ENCODE measurements at places on chromosomes 4 and X.

DNA sequence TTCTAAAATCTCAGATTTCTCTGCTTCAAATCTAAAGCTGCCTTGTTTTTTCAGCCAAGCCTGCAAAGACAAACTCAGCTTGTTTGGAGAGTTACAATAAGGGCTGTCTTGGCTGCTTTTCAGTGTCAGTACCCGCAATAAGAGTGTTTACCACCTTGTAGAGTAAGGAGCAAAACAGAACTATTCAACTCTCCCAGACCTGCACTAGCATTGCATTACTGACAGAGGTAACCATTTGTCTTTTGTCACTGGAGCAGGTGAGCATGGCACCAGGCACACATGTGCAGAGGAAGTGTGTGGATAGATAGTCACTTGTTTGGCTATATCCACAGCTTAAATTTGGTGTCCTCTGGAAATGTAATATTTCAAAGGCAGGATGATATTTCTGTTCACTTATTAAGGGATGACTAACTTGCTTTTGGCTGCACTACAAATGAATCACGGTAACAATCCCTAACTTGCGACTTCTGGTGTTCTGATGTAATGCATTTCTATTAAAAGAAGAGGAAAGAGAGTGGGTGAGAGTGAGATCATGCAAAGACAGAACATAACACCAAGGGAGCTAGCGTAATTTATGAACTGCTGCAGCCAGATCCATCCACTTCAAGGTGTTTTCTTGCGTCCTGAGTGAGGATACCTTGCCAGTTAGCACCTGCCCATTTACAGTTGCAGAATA, 38.6 kb downstream of the PTCHD1 start:
- no peak for DNase-seq

DNA sequence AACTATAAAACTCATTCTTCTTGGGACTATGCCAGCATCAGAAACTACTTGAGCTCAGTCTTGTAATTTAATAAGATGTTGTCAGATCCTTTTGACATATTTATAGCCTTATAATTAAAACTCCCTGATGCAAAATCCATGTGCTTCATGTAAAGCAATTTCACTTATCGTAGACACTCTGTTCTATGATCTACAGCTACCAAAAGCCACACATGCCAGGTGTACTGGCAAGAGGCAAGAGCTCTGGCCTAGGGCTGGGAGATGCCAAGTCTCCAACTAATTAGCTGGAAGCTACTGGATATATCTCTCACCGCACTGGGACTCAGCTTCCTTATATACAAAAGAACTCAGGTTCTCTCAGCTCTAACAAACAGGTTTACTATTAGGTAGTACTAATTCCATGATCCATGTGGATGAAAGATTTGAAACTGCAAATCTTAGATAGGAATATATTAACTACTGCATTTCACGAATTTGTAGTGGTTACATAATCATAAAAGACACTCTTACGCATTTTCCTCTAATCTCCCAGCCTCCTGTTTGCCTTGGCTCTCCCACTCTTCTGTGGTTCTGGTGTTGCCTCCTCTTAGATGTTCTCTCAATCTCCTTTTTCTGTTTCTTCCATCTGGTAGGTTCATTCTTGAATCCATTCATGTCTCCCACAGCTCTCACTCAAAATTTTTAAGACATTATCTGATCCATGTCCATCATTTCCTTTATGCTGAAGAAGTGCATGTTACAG, 103.0 kb downstream of the HHIP start:
- DNase-seq = no peak

GRCh38 chr4:52633846-52634245, 25.3 kb downstream of the USP46 start:
- DNase-seq = no peak

DNA sequence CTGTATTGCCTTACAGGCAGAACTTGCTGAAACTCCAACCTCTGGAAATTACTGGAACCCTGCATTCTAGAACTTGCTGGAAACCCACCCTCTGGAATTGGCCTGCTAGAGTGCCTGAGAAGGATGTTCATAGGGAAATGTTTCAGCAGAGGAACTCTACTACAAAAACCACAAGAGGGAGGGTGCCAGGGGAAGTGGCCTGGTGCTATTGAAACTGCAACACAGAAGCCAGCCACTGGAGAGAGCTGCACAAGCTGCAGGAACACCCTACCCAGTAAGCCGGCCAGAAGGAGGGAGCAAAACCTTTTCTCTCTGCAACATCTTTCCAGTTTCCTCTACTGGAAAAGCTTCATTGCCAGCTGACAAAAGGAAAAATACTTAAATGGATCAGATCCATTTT, 2.5 kb upstream of the BRWD3 start:
- no peak for DNase-seq

DNA sequence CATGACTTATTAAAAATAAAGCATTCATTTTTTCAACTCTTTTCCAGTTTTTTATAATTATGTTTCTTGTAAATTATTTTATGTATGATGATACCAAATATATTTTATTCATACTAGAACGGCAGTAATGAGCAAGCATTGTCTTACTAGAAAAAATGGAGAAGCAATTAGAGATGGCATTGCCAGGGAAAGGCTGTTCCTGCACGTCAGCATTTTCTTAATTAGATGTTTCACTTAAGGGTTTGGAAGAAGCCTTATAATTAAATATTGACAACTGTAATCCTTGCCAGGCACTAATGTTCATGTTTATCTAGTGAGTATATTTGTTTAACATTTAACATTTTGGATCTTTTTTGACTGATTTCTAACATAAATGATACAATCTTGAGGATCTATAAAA, 16.6 kb downstream of the FAM149A start:
- DNase-seq = no peak

GRCh38 chr4:87035881-87036509, 101.2 kb downstream of the AFF1 start:
- DNase-seq = no peak

DNA sequence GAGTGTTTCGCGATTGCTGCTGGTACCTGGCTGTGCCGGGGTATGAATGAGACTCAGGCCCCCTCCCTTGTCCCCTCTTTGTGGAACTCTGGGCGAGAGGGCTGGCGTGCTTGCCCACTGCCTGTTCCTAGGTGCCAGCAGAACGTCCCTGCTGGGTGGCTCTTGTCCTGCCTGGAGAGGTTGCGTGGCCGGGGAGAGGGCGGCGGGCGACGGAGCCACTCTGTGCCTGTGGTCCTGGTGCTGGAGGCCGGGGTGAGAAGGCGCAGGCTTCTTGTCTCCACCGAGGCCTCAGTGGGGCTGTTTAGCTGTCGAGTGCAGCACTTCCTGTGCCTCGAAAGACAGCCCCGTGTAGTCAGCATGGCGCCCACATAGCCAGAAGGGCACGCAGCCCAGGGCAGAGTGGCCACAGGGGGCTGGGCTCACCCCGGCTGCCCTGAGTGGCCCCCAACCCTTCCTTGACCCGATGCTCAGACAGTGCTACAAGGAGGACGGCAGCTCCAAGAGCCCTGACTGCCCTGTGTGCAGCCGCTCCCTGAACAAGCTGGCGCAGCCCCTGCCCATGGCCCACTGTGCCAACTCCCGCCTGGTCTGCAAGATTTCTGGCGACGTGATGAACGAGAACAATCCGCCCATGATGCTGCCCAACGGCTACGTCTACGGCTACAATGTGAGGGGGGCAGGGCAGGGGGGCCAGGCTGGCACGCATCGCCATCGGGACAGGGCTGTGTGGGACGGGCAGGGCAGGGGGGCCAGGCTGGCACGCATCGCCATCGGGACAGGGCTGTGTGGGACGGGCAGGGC, 8.9 kb upstream of the UVSSA start:
- no peak for DNase-seq

DNA sequence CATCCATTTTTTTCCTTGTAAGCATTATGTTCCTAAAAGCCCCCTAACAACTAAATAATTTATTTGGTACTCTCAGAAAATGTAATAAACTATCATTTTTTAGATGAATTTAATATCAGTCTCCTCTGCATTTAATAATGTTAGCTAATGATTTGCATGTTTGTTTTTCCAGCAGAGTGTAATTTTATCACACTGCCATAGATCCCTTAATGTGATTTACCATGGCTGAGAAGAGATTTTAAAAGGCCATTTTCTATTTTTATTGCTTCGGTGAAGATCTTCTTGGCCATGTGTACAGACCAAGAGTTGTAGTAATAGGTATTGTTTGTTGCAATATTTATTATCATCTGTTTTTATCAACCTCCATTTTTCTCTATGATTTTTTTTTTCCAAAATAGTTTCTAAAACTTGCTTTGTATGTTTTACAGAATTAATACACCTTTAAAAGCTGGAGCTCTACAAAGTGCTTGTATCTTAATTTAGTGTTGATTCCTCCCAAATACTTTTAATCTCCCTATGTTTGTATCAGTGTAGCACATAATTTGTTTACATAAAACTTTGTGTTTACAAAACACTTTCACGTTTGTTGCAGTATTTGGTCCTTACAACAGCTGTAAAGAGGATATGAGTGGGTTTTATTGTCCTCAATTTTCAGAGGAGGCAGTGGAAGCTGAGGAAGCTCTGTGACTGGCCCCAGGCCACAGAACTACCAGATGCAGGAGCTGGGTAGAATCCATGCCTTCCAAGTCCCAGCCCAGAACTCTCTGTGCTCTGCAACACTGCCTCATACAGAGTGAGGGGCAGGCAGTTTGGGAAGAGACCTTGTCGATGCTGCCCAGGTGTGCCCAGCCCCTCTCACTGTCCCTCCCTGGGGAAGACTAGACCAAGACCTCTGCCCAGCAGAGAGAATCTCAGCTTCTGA, 58.1 kb downstream of the FAM114A1 start:
- no peak for DNase-seq

- no peak for DNase-seq
These were observed 162.9 kb downstream of the NSUN7 start for GRCh38 chr4:40912460-40913184.

GRCh38 chrX:6708676-6709380, 173.9 kb upstream of the VCX3A start:
- DNase-seq = no peak

- DNase-seq = no peak
These were observed 248.6 kb downstream of the ADAMTS3 start for GRCh38 chr4:72320223-72320948.

DNA sequence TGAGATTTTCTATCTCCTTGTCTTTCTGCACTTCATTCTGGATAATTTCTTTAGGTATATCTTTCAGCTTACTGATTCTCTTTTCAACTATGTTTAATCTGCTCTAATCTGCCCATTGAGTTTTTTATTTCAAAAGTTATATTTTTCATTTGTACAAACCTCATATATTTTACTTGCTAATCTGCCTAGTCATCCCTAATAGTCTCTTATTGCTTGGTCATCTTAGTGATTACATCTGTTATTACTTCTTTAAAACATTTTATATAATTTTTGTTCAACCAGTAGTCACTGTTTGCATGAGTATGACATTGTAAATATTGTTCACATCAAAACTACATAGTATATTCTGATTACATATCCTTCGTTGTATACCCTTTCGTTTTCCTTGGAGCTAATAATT, 32.4 kb downstream of the KANTR start:
- no peak for DNase-seq

DNA sequence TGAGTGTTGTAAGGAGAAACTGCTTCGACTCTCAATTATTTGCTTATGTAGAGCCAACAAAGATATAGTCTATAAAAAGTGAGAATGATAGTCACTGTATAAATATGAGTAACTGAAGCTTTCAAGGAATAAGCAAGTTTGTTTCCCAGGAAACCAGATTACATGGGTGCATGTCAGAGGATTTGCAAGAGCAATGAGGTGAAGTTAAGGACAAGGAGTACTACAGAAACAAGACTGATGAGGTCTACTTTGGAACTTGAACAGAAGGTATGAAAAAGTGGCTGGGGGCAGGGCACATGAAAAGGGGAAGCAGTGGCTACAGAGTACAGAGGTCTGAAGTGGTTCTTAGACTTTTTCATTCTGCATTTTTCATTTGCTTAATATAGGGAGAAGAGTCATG, 321.0 kb upstream of the CXXC4 start:
- DNase-seq = no peak

DNA sequence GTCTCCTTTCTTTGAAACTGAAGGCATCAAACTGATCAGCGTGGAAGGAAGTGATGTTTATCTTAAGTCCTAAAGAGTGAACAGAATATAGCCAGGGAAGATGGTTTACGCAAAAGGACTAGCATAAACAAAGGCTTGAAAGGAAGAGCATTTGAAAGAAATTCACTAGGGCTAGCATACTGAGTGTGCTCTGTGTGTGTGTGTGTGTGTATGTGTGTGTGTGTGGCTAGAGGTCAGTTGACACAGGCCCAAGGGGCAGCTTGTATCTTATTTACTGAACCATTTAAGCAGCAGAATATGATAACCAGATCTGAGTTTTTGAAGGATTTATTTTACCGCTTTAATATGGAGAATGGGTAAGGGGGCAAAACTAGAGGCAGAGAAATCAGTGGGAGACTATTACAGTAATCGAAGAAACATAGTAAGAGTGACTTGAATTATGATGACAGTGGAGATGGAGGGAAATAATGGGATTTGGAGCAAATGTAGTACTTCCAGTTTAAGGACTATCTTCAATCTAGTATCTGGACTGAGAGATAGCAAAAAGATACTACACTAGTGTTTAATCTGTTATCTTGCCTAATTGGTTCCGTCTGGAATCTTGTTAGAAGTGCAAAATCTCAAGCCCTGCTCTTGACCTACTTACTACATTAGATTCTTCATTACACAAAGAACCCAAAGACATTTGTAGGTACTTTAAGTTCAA, 36.9 kb downstream of the CEP44 start:
- DNase-seq = no peak

DNA sequence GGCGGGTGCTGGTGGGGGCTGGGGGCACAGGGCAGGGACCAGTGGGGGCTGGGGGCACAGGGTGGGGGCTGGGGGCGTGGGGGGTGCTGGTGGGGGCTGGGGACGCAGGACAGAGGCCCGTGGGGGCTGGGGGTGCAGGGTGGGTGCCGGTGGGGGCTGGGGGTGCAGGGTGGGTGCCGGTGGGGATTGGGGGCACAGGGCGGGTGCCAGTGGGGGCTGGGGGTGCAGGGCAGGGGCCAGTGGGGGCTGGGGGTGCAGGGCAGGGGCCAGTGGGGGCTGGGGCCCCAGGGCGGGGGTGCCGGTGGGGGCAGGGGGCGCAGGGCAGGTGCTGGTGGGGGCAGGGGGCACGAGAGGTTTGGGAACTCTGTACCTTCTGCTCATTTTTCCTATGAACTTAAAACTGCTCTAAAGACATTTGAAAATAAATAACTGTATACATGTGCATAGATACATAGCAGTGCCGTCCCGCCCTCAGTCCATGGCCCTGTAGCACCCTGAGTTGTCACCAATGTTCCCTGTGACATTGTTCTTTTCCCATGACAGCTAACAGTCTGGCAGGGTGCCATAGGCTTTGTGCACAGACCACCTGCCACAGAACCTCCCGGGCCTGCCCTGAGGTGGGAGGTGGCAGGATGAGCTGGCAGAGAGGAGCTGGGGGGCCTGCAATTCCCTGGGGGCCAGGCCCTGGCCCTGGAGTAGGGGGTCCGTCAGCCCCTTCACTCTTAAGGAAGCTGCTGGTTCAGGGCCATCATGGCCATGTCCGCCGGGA, 35.6 kb upstream of the ADRA2C start:
- DNase-seq = no peak

DNA sequence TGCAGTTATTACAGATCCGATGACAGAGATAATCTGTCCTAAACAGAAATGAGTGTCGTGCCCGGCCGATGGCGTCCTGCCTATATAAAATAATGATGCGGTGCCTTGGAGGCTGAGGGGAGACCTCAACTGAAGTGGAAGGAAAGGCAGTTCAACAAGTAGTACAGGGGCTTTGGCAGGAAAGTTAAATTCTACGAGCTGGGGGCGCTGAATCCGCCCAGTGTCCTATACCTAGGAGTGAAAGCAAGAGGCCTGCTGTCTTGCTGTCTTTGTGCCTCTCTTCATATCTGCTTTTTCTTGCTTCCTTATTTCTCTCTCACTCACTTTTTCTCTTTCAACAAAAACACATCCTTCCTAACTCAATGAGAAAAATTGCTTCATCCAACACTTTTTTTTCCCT, 82.2 kb upstream of the PRPS2 start:
- DNase-seq = no peak

- no peak for DNase-seq
These were observed 2365.5 kb downstream of the PCDH7 start for GRCh38 chr4:33085709-33086108.

Data from smooth muscle cell of the brain vasculature (primary cell).